Activated CD4-positive, alpha-beta T cell treated with anti-CD3 and anti-CD28 coated beads, Interleukin-2, amount 50 U/mL, for 1 hour (primary cell): ENCODE measurements at places on chromosomes 1 and 21.

- DNase-seq: no peak
Measured at GRCh38 chr1:230823426-230823825, 44.9 kb downstream of the C1orf198 start.

- no peak for DNase-seq
Measured at GRCh38 chr1:161382214-161383019, 14.7 kb upstream of the CFAP126 start.

DNA sequence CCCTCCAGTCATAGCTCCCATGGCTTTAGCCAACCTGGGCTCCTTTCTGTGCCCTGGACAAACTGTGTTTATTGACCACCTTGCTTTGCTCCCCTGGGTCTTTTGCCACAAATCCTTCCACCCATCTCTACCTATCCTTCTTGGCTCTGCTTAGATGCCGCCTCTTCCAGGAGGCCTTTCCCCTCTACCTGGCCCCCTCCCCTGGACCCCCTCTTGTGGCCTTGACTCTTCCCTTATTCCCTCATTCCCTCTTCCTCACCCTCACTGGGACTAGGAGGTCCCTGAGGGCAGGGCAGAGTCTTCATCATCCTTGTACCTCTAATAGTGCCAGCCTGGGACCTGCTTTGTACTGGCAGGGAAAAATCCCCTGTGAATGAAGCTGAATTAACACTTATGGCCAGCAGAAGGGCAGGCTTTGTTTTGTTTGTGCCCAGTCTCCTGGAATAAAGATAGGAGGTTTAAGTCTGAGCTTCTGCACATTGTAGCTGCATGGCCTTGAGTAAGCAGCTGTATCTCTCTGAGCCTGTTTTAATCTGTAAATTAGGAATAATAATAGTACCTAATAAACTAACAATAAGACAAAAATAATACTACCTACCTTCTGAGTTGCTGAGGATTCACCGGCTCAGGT, 13.7 kb downstream of the PTPRU start:
- DNase-seq: no peak

GRCh38 chr21:29233611-29234540, 64.8 kb upstream of the BACH1 start:
- DNase-seq: no peak

DNA sequence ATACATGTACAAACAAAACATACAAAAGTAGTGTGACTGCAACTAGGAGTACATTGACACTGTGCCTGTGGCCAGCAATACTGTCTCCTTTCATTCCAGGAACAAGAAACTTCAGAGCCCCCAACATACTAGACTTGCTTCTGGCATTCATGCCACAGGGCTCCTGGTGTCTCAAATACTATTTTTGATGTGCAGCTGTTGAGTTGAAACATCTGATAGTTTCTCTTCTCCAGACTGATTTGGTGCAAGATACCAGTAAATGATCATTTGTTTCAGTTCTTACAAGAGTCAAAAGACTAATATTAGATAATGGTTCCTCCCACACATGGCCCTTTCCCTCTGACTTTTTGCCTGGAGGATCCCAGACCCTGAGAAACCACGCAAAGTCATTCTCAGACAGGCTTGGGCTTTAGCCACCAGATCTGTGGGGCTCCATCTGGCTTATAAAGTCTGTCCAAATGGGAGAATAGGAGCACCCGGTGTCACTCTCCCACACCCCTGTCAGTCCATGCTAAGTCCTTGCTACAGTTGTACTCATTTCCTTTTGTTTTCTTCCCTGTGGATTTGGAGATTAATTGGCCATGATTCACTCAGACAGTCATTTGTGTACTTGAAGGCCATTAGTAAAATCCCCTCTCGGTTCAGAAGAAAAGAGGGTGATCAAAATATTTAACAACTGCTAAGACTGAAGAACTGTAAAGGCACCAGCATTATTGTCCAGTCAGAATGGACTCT, 163.5 kb upstream of the RUNX1 start:
- DNase-seq: no peak

- no peak for DNase-seq
Measured at GRCh38 chr1:243396424-243396823, 140.6 kb downstream of the SDCCAG8 start.

- DNase-seq: peak; percentile 68
Measured at GRCh38 chr1:32247983-32248889, 1.2 kb downstream of the FAM167B start.

DNA sequence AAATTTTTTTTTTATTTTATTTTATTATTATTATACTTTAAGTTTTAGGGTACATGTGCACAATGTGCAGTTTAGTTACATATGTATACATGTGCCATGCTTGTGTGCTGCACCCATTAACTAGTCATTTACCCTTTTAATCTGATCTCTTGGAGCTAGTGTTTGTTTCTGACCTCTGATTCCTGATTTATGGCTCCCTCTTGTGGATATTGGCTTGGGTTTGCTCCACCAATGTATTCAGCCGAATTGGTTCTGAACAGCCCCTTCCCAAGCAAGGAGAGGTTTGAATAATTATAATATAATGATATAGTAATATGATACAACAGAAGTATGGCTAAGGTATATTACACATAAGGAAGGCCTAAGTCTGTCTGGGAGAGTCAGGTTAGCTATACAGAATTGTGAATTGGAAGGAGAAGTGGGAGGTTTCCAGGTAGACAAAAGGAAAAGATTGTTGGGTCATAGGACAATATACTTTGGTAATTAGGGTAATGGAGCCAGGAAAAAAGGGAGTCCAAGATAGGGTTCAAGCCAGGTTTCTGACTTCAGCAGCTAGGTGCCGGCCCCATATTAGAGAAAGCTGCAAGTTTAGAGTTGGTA, 53.1 kb upstream of the HMCN1 start:
- no peak for DNase-seq

GRCh38 chr1:8430476-8430875, 112.6 kb downstream of the SLC45A1 start:
- DNase-seq: no peak

- DNase-seq: no peak
Measured at GRCh38 chr21:17964716-17965115, 145.6 kb upstream of the C21orf91 start.

GRCh38 chr1:63674238-63674864, 81.1 kb downstream of the PGM1 start:
- no peak for DNase-seq

GRCh38 chr1:65297706-65298105, 11.6 kb upstream of the DNAJC6 start:
- DNase-seq: no peak

DNA sequence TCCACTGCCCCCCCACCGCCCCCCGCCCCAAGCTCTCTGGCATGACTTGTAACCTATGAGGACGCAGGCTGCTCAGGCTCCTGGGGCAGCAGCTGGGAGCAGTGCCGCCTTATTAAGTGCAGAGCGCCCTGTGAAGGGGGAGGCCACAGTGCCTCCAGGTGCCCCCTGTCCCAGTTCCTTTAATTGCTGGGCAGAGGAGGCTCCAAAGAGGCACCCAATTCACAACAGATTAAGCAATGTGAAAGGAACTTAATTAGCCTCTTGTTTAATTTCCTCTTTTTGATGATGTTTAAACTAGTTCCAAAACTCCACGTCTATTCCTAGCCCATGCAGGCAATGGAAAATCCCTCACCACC, 3.0 kb downstream of the RXFP4 start:
- DNase-seq: no peak

DNA sequence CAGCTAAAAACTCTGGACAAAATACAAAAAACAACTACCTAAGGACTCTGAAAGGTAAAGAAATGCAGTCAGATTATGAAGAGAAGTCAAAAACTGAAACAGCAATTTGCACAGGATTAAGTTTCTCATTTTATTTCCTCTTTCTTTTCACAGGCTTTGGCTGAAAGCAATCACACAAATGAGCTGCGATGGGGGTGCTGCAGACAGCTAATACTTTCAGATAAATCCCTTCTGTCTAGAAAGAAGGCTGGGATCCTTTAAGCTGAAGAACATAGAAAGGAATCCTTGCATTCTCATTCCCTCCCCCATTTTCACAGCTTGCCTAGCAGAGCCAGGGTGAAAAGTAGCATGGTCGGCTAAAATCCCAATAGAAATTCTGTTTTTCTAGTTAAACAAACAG, 32.0 kb upstream of the PRDX6 start:
- no peak for DNase-seq

- peak; percentile 32 for DNase-seq
Measured at GRCh38 chr1:19799230-19800075, at the start of gene TMCO4. Gene TMCO4 (minus strand): TSS chr1:19799916. CDS start chr1:19780758, 19,158 bp downstream.

GRCh38 chr1:42420121-42420520, 35.7 kb downstream of the ZMYND12 start:
- DNase-seq: no peak

DNA sequence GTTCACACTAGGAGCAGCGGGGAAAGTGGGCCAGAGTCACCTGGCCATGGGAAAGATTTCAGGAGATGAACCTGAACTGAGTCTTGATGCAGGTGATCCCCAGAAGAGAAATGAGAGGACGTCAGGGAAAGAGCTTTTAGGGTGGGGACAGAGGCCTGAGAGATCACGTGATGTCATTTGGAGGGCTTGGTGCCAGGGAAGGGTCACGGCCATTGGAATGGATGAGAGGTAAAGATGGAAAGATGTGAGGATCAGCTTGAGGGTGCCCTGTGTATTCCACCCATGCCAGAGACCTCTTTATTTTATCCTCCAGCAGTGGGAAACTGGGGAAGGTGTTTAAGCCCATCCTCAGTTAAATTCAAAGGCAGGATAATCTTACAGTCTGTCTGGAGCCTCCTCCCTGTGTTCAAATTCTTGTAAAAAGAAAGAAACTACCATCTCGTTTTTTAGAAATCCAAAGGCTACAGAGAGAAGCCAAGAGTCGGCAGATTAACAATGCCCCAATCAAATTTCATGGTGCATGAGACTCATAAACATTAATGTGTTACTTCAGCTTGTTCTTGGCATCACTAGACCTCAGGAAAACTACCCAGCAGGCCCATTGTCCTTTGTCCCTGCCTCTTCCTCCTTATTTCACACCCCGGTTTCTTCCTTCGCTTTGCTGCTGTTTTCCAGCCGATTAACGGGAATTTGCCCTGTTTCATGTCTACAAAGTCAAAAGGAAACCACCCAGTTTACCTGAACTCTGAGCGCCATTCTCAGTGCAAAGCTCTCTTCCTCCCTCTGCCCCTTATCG, 93.1 kb upstream of the LRRC8D start:
- no peak for DNase-seq

DNA sequence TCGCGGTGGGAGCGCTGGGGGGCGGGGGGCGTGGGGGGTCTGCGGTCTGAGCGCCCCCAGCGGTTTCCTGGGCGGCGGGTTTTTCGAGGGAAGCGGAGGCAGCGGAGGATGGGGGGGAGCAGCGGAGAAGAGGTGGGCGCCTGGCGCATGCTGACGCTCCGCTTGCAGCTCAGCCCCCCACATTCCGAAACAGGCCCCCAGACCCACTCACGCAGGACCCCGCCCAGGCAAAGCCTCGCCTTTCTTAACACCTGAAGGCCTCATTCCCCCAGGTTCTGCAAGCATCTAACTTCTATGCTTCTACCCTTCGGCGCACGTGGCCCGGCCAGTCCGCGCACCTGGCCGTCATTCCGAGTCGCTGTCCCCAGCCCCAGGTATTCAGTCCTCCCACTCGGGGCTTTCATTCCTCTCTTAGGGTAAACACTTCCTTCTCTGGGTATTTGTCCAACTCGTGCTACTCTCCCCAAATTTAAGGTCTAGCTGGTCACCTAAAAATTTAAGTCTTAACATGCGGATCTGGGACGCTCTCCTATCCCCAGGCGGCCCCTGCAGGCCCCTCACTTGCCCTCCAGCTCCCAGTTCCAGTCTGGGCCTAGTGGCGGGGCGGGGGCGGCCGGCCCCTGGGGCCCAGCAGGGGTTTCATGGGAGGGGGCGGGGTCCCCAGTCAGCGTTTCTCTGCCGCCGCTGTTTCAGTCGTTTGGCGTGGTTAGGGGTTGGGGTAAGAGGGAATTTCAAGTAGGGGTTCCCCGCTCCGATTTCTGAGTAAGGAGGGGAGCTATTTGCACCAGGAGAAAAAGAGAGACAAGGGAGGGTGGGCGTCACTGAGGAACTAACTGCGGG, 2.8 kb upstream of the ZBTB7B start:
- no peak for DNase-seq

DNA sequence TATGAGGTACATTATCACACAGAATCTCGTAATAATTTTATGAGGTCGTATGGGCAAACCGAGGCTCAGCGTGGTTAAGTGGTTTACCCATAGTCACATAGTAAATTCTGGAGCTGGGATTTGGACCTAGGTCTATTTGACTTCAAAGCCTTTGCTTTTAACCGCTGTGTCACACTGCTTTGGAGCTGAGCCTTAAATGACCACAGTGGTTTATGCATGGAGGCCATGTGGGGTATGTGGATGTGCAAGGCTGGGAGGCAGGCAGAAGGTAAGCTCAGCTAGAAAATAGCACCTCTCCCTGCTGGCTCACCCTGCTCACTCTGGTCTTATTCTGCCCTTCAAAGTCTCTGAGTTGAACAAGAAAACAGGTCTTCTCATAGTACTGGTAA, 269.5 kb downstream of the TRABD2B start:
- DNase-seq: no peak

GRCh38 chr1:38858833-38859560, 575 bp downstream of the RRAGC start:
- peak; percentile 28 for DNase-seq

GRCh38 chr21:38930853-38931252, 125.1 kb downstream of the ETS2 start:
- DNase-seq: no peak

GRCh38 chr1:233244183-233244582, 51.3 kb downstream of the PCNX2 start:
- no peak for DNase-seq

- DNase-seq: peak; percentile 57
Measured at GRCh38 chr1:20732588-20733359, at the start of gene SH2D5. Gene SH2D5 (minus strand): TSS chr1:20732703. CDS start chr1:20728044, 4,659 bp downstream.

DNA sequence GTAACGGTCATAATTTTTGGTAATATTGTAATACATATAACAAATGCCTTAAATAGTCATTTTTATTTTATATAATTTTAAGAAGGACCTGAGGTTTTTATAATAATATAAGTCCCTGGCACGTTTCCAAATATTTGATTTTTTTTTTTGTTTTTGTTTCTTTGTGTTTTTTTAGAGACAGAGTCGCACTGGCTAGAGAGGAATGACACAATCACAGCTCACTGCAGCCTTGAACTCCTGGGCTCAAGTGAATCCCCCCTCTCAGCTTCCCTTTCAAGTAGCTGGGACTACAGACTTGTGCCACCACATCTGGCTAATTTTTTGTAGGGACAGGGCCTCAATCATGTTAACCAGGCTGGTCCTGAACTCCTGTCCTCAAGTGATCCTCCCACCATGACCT, 29.7 kb downstream of the ARHGAP29 start:
- DNase-seq: no peak

GRCh38 chr1:184492536-184492935, 105.7 kb downstream of the C1orf21 start:
- no peak for DNase-seq

- no peak for DNase-seq
Measured at GRCh38 chr1:229694053-229694693, 68.1 kb downstream of the URB2 start.
